ENCODE measurements at places on chromosomes 6 and 20.

DNA sequence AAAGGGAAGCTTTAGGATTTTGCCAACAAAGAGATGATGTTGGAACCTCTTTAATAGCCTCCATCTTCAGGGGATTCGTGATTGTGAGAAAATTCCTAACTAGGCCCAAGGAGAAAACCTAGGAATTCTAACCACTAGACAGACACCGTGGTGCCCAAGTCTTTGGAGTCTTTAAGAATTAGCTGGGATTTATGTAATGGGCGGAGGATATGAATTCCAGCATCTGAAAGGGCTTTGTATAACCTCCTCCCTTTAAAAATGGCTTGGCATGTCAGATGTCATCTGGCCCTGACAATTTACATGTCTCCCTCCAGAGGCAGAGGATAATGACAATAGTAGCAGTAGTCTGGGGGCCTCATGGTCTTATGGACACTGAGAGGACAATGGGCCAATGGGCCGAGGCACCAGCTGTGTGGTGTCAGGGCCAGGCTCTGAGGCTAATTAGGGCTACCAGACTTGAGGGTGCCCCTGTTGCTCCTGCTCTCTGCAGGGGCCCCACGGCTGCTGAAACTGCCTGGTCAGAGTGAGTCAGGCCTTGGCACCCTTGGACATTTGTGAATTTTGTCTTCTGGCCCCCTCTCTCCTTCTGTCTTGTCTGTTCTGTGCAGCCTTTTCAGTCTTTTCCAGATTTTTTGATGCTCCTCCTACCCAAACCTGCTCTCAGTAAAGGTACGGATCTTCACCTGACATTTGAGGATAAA, 113.9 kb downstream of the EDN1 start:
- DNase-seq, result no peak

DNA sequence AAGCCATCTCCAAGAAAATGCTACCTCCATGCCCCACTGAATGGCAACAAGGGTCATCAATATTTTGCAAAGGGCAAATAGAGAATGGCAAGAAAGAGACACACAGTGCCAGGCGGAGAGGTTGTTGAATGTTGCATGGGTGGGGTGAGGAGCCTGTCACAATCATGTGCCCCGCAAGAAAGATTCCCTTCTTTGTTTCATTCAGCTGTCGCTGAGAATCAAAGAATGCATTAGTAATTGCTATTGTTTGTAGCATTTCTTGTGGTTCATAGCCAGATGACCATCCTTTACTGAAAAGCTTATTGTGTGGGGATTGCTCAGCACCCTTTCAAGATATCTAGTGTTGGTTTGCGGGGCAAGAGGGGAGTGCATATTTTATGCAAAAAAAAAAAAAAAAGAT, 166.5 kb upstream of the QKI start:
- no peak for DNase-seq

DNA sequence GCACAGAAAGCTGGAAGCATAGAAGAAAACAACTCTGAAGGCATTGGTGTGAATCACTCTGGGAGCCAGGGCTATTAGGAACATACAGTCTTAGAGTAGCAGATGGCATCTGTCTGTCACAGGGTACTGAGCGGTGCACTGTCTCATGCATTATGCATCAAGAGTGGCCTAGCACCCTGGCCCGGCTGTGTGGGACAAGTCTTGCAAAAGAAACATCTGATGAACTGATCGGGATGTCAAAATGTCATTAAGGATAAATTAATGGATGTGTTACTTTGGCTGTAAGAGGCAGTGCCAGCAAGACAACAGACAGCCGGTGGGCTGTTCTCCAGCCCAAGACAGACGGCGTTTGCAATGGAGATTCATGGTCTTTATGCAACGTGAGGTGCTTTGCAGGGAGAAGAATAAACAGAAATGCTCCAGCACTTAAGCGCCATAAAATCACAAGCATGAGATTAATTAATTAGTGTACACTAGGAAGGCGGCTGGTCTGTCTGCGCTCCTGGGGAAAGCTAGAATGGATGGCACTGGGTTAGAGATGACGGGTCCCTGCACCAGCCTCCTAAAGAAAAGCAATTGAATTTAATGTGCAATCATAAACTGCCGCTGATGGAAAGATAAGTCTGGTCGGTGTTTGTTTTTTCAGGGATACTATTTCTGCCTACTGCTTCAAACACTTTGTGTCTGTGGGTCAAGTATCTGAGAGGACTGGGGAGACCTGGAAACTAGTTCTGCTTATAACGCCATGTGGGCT, 600.6 kb upstream of the CHD6 start:
- DNase-seq, result no peak

DNA sequence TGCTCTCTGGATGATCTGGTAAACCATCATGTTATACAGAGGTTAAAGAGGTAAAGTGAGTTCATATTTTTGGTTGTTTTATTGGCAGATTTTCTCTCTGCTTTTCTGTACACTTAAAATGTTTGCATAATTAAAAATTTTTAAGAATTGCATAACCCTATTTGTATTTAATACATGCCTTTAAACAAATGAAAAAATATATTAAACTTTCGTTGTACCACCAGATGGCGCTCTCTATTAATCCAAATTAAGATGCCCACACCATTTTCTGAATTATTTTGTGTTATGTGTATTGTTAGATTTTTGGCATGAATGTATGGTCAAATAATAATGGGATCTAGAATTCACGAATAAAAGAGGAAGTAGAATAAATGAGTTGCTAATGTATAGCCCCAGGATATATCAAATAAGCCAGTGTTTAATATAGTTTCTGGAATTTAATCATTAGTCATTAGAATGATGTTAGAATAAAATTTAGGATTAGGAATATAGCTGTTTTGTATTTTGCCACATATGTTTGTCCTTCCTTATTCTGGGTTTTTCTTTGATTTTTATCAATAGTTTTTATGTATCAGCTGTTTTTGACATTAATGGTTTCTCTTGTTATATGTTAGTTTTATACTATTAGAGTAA, 38.9 kb downstream of the SMAP1 start:
- no peak for DNase-seq

DNA sequence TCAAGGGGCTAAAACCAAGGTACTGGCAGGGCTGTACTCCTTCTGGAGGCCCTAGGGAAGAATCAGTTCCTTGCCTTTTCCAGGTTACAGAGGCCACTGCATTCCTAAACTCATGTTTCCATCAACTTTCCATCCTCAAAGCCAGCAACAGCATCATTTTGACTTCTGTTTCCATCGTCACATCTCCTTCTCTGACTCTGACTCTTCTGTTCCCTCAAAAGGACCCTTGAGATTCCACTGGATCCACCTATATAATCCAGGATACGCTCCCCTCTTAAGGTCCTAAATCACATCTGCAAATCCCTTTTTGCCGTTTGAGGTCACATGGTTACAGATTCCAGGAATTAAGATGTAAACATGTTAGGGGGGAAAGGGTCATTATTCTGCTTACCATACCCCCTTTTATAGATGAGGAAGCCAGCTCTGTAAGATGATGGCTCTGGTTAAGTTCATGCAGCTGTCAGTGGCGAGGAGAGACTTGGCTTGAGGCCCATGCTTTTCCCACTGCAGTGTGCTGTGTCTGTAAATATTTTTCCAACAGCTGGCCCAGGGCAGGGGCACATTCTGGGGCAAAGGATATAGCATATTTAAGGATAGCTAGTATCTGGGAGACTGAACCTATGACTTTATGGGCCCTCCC, 114.6 kb downstream of the TNFRSF21 start:
- DNase-seq, result no peak

DNA sequence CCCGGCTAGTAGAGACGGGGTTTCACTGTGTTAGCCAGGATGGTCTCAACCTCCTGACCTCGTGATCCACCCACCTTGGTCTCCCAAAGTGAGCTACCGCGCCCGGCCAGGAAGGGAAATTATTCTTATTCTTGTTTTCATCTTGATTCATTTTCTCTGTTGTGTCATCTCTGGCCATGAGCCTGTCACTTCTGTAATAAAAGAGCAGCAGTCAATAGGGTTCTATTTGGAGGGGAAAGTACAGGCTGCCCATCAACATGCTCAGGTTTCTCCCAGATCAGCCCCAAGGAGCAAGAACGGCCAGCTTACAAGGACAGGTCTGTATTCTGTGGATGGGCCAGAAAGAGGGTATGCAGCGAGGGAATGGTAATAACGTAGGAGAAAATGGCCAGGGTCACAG, 345.0 kb downstream of the PREX1 start:
- DNase-seq, result no peak

- DNase-seq, result no peak
Observed at GRCh38 chr20:20847814-20848213, 135.4 kb upstream of the RALGAPA2 start.

- DNase-seq, result no peak
Observed at GRCh38 chr6:1586256-1586655, 23.5 kb upstream of the FOXC1 start.

- no peak for DNase-seq
Observed at GRCh38 chr20:53708129-53708968, 114.7 kb upstream of the ZNF217 start.

- DNase-seq, result no peak
Observed at GRCh38 chr6:34490390-34491090, 24.7 kb downstream of the PACSIN1 start.

DNA sequence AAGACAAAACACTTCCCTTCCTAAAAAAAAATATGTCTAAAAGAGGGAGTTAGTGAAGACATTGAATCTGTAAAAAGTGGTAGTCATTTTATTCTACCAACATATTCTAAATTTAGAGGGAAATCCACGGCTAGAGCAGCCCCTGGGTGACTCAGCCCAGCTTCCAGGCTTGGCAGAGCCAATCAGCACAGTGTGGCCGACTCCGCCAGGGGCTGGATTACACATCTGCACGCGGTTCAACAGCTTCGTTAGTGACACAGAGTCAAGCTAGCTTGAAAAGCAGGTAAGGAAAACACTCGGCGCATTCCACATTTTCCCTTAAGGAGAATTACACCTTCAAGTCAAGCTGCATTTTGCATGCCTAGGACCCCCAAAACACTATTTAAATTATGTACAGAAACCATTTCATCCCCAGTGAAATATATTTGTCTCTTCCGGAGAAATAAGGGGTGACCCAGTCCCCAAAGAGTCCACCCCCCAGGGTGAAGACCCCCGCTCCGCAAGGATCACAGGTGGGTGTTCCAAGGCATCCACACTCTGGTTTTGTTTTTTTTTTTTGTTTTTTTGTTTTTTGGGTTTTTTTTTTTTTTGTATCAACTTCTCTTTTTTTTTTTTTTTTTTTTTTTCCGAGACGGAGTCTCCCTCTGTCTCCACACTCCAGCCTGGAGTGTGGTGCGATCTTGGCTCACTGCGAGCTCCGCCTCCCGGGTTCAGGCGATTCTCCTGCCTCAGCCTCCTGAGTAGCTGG, 58.4 kb upstream of the ARID1B start:
- no peak for DNase-seq

DNA sequence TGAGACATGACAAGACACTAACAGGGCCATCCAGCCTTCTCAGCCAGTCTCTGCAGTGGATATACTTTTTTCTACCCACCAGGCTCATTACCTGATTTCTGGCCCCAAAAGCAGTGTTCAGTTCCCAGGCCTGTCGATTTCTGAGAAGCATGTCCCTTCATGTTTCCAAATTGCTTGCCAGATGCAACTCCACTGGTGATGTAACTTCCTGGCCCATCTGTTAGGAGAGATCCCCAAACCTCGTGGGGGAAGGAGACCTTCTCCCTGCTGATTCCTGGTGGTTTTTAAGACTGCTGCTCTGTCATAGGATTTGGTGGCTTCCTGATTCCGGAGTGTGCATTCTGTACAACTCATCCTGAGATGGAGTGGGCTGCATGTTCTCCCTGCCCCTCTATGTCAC, 31.6 kb upstream of the MRPS10 start:
- DNase-seq, result no peak
